ENCODE measurements at places on chromosomes 7 and 10.

DNA sequence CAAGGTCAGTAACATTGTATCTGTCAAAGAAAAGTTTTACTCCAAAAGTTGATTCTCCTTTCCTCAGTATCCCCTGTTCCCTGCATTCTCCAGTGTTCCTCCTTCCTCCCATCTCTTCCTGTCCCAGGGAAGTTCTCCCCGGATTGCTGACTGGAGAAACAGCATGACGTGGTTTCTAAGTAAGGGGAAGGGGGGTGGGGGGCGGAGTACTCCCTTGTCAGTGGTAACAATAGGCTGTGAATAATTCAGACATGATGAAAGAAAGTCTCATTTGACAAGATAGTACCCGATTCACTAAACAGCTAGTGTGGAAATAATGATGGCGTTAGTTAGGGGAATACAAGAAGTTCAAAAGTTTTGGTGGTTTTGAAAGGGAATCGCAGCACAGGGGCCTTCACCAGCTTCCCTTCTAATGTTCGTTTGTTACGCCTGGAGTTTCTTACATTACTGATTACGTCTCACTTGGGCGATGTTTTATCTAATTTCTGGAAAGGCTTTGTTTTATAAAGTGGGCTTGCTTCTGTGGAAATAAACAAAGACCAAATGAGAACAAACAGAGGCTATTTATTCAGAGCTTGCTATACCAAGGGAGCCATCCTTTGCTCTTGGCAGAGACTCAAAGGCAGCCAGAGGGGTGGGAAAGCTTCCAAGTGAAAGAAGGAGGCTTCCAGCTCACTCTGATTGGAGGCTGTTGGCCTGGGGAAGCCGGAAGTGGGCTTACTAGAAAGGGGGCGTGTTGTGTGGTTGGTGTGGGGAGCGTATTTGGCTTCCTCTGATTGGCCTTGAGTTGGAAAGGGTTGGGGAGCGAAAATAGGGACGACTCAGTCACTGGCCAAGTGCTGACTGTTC lies 453.7 kb downstream of the SDK1 start:
- DNase-seq: no peak

GRCh38 chr10:4427532-4427931 lies 398.5 kb upstream of the AKR1E2 start:
- DNase-seq: no peak

DNA sequence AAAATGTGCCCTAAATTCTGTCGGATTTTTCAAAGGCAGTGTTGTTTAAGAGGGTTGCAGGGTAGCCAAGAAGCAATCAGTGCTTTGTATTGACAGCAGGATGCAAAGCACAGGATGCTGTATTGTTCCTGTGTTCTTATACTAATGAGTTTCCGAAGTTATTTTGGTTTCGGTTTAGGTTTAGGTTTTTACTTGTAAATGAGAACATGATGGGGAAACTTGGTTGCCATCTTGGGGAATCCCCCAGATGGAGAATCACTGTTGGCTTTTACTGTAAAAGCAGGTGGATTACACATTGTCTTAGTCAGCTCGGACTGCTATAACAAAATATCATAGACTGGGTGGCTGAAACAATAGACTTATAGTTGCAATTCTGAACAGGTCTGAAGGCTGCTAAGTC lies 72.1 kb downstream of the INHBA start:
- no peak for DNase-seq

GRCh38 chr10:3312403-3312940 lies 139.9 kb upstream of the PITRM1 start:
- DNase-seq: no peak

GRCh38 chr7:18626086-18626485 lies 130.5 kb downstream of the HDAC9 start:
- DNase-seq: no peak

DNA sequence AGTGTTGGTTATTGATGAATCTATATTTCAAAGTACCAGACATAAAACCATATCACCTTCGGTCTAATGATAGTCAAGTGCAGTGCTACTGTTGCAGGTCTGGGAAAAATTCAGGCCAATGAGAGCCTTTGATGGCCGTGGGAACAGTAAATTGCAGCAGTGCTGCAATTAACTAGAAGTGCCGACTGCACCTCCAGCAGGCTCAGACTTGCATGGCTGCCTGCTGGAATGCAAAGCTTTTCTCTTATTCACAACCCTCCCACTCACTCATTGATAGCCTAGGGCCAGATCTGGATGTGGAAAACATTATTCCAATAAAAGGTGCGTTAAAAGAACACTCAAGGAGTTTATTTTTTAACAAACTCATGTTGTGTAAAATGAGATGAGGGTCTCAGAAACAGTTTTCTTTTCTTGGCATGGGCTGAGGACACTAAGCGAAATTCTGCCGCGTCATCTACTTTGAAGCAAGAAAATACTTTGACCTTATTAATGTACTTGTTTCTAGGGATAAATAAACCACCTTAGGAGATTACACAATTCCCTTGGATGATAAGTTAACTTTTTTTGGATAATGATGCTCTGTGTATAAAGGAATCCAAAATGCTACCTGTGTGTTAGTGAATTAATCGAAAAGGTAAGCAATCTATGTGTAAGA lies 17.1 kb downstream of the PLXDC2 start:
- no peak for DNase-seq

GRCh38 chr7:28872226-28872625 lies 85.9 kb downstream of the TRIL start:
- no peak for DNase-seq

GRCh38 chr7:1323178-1324027 lies 90.7 kb downstream of the UNCX start:
- no peak for DNase-seq

- DNase-seq: no peak
Observed at GRCh38 chr7:149423449-149424110, 37.3 kb downstream of the ZNF777 start.

- DNase-seq: no peak
Observed at GRCh38 chr7:92133133-92133736, 1.0 kb downstream of the CYP51A1 start.

DNA sequence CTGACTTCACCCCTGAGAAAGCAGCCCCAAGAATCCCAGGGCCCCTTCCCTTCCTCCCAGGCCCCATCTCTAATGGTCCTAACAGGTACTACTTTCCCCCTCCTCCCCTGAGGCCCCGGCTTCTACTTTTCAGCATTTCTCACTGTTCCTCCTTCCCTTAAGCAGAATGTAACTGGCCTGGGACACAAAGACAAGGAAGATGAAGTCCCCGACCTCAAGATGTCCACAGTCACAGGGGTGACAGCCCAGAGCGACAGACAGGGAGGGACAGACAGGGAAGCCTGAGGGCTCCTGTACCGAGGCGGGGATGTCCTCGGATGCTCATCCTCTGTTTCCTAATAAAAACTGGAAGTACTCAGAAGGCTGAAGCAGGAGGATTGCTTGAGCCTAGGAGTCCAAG lies 11.6 kb downstream of the AOC1 start:
- no peak for DNase-seq

- DNase-seq: no peak
Observed at GRCh38 chr7:43155636-43156035, 43.2 kb downstream of the HECW1 start.

GRCh38 chr10:33521062-33521461 lies 186.6 kb upstream of the NRP1 start:
- no peak for DNase-seq

DNA sequence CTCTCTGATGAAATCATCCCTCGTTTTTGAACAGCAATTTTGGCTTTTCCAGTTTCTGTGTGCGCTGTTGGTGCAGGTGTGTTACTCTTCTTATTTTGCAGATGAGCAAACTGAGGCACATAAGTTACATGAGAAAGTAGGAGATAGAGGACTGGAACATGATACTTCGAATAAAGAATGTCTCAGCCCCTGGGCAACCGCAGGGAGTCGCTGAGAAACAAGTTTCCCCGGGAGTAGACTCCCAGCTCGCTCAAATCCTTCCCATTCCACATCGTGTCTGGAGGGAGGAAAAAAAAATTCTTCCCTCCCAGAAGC lies 18.0 kb downstream of the MXI1 start:
- DNase-seq: no peak

DNA sequence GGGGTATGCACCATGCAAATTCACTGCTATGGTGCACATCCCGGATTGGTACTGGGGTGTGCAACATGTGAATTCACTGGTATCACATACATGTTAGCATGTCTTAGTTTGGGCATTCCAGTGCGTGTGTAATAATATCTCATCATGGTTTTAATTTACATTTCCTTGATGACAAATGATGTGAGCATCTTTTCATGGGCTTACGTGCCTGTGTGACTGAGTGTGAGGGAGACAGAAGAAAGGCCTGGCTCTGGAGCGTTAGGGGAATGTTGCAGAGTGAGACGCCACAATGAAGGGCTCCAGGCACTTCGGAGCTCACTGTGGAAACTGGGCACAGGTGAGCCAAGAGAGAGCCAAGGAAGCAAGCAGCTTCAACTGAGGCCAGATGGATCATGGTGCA lies 162.6 kb downstream of the UBE2H start:
- no peak for DNase-seq

- no peak for DNase-seq
Observed at GRCh38 chr7:71184136-71184535, 52.2 kb downstream of the GALNT17 start.

DNA sequence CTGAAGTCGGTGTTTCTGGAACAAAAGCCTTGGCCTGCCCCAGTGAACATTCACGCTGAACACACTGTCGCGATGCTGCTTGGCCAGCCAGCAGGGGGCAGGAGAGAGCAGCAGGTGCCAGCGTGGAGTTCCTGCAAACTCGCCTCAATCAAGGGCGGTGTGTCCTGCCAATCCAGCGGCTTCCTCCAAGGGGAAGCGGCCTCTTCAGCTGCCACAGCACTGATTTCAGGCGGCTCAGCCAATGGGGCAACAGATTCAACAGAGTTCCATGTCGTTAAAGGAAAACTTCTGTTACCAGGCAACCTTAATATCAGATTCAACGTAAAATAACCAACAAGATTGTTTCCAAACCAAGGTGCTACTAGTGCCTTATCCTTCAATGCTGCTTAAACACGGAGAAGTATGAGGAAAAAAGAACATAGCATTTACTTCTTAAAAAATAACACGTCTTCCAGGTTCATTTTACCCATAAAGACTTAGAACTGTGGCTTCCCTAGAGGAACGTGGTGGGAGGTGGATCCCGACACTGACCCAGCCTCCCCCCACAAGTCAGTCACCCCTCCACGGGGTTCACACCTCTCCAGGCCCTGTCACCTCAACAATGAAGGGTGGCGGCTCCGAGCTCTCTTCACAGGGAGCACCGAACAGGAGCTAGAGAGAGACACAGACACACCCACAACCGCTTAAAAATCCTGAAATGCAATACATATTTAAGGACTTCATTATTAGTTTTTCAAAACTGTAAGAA lies 178.2 kb downstream of the DIP2C start:
- peak; percentile 42 for DNase-seq

DNA sequence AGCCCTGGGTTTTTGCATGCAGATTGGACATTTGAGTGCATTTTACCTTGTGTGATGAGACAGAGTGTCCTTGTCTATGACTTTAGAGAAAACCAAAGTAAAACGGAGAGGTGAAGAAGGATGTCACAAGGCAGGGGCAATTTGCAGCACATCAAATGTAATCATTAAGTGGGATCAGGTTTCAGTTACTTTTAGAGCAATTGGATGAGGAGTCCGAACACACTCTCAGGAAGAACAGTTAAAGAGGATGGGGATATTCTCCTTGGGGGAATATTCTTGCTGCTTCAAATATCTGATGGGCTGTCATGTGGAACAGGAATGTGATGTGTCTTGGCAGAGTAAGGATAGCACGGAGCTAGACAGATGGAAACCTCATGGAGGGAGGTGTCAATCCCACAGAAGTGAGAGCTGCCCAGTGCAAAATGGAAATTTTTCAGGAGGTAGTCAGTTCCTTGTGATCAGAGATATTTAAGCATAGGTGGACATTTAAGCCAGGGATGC lies 757 bp downstream of the RAB19 start:
- DNase-seq: no peak

DNA sequence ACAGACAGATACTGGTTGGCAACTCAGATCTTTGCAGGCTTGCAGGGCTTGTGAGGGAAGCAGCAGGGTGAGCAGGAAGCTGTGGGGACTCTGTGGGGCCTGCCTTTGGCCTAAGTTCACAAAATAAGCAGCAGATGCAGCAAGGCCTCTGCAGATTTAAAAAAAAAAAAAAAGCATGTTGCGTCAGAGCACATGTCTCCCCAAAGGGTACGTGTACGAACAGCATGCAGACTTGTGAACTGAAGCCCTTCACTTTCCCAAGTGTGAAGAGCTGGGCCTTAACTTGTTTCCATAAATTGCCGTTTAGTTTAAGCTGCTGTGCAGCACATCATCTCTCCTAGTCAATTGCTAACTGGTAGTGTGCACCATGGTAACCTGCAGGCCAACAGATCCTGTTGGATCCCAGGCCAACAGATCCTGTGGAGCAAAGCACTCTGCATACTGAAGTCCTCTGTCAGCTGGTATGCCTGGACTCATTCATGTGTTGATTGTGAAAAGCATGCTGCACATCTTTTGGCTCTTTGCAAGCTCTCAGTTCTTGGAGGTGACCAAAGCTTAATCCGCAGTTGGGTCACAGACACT lies 10.8 kb upstream of the XPNPEP1 start:
- no peak for DNase-seq

- DNase-seq: no peak
Observed at GRCh38 chr10:79483299-79483698, 29.0 kb upstream of the EIF5AL1 start.

GRCh38 chr10:89206402-89207180 lies 526 bp downstream of the CH25H start:
- no peak for DNase-seq

- DNase-seq: no peak
Observed at GRCh38 chr7:75662579-75663301, 76.0 kb downstream of the HIP1 start.

DNA sequence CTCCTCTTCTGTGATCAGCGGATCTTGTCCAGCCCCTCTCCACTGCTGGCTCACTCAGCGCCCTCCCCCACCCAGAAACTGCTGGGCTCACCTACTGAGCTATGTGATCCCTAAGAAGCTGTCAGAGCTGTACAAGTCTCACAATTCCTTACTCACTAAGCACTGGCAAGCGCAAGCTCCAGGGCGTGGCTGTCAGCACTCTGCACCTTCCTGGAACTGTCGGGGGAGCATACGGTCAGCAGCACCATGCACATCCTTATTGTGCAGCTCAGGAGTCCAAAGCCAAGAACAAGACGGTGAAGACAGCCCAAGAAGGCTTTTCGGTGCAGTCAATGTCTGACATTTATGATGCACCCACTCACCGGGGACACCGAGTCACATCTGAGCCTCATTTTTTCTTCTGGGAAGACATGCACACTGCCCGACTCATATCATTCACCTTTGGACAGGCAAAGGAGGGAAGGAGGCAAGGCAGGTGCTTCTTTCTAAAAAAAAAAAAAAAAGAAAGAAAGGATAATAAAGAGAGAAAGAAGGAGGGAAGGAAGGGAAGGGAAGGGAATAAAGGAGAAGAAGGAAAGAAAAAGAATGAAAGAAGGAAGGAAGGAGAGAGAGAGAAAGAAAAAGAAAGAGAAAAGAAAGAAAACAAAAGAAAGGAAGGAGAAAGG lies 56.3 kb downstream of the ASB13 start:
- no peak for DNase-seq

DNA sequence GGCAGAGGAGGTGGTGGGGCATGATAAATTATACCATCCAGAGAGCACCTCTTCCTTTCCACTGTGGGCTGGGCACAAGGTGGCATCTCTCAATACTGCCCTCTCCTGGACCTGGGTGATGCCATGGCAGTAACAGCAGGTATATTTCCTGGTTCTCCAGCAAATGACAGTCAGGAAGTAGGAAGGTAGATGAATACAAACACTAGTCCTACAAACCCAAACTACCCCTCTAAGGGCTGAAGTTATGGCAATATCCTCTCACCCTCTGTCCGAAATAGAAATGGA lies 1004.9 kb downstream of the KCNMA1 start:
- DNase-seq: peak; percentile 12
